H4 (cell line): ENCODE measurements at places on chromosomes 12 and 14.

DNA sequence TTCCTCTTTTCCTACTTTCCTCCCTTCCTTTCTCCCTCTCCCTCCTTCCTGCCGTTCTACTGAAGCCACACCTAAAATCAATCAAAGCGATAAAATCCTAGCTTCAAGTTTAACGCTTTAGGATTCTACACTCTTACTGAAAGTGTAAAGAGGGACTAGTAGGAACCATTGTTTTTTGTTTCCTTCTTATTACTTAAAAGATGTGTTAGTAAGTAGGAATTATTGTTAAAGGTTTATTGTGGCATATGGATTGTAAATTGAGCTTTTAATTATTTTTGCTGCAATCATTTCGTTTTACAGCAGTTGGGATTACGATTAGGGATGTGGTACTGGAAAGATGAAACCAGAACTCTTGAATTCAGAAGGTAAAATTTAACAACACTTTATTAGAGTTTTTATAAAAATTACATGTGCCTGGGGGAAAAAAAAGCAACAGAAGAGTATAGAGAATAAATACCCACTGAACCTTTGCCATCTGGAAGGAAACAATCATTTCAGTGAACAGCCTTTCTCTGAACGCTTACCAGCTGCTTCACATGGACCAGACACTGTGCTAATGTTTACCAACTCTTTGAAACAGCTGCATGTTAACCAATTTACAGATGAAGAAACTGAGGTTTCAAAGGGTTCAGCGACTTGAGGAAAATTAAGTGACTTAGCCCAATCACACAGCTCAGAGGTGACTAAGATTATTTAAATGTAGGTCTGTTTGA is 1.0 kb downstream of the PPP1R36 start:
- no peak for DNase-seq

- no peak for DNase-seq
Observed at GRCh38 chr12:128531170-128531569, 264.2 kb downstream of the TMEM132C start.

DNA sequence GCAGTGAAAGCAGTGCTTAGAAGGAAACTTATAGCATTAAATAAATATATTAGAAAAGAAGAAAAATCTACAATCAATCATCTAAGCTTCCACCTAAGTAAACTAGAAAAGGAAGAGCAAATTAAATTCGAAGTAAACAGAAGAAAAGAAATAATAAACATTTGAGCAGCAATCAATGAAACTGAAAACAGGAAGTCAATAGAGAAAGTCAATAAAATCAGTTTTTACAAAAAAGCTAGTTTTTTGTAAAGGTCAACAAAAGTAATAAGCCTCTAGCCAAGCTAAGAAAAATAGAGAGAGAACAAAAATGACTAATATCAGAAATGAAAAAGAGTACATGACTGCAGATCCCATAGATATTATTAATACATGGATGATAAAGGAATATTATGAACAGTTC is 34.2 kb upstream of the KTN1 start:
- no peak for DNase-seq

DNA sequence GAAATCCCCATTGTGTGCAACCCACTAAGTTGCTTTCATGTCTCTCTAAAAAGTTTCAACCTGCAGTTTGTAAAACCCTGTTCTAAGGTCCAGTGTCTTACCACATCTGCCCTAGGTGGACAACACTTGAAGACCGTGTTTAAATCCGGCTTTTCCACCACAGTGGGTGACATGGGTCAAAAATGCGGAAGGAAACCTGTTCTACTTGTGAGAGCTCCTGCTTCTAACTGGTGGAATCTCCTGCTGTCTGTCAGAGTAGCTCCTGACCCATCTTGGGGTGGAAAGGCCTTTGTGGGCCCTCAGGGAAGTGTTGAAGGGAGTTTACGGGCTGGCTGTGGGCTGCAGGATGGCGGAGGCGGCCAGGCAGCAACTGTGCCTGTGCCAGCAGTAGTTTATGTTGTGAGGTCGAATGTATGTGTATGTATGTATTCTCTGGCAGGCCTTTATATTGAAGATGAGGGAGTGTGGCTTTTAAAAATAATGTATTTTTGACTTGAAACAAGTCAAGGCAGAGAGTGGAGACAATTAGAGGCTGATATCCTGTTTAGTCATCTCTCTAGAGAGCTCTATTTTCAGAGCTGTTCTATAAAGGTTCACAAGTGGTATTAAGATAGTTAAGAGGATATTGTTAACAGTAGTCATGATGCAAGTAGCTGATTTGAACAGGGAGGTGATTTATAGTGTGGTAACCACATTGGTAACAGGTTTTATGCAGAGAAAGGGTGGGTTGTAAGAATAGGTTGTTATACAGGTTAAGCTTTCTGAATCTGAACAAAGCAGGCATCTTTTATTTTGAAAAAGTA is 67.0 kb downstream of the PRKCH start:
- peak; percentile 21 for DNase-seq

DNA sequence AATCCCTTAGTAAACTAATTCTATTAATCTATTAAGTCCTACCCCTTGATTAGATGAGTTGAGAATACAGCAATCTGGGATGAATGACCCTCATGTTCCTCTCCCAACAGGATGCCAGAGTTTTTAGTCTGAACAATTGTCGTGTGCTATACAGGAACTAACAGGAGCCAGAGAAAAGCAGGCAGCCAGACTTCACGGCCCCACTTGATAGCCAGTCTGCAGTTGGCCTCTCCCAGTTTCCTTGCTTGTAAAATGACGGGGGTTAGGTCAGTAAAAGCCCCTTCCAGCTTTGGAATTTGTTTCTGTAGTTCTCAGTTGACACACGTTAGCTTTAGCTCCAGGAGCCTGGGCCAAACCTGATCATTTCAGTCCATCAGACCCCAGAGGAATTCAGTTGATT is 266.8 kb upstream of the FKBP4 start:
- DNase-seq: no peak

DNA sequence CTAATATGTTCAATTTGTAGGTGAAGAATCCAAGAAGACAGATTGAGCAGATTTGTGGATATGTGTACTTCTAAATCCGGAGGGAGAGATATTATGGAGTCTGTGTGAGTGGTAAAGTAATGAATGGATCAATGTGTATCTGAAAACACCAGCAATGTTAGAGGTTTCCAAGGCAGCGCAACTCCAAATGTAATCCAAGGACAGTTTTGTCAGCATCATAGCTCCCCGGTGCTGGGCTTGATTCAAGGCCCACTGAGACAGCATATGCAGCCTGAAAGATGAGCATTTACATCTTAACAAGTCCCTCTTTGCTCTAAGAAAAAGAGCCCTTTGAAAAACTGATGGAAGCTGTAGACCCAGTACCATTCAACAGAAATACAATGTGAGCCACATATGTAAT is 38.3 kb upstream of the FRMD6 start:
- DNase-seq: no peak

DNA sequence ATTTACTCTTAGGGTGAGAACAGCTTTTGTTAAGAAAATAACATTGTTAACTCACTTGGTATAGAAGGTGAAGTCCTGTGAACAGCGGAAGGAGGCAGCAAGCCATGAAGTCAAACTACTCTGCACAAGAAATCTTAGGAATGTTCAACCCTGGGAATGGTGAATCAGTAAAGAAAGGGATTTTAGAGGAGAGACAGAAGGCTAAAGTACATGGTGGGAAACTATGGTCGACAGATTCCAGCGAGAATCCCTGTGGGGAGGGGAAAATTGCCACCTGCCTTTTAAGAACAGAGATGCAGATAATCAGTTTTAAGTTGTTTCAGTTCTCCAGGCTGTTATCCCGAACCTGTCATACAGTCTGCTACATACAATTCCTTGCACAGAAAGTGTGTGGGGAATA is 63.2 kb upstream of the PTPRR start:
- DNase-seq: no peak

GRCh38 chr14:33061667-33062325 is 123.1 kb downstream of the NPAS3 start:
- DNase-seq: no peak

GRCh38 chr12:81231574-81232368 is 153.9 kb downstream of the ACSS3 start:
- DNase-seq: no peak

DNA sequence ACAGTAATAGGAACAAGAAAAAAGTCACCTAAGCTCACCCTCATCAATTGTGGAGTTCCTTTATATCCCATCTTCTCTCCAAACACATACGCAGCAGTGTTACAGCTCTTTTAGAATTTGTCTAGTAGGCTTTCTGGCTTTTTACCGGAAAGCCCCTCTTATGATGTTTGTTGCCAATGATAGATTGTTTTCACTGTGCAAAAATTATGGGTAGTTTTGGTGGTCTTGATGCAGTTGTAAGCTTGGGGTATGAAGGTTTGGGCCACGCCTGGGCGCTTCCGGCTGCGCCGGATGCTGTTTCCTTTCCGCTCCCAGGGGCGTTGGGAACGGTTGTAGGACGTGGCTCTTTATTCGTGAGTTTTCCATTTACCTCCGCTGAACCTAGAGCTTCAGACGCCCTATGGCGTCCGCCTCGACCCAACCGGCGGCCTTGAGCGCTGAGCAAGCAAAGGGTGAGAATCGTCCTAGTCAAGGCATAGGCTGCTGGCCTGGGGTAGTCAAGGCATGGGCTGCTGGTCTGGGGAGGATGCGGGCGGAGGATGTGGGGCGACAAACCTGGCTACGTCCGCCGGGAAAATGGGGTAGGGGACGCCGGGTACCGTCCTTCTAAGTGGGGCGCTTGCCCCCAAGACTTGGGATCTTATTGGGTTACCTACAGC is at the start of the genes C12orf57 and RNU7-1:
TSS of gene C12orf57 (plus strand) at position 301 of the 659 bp plus-strand sequence. CDS start at position 401, 100 bp downstream.
TSS of gene RNU7-1 (plus strand) at position 95 of the 659 bp plus-strand sequence.
- peak; percentile 90 for DNase-seq

DNA sequence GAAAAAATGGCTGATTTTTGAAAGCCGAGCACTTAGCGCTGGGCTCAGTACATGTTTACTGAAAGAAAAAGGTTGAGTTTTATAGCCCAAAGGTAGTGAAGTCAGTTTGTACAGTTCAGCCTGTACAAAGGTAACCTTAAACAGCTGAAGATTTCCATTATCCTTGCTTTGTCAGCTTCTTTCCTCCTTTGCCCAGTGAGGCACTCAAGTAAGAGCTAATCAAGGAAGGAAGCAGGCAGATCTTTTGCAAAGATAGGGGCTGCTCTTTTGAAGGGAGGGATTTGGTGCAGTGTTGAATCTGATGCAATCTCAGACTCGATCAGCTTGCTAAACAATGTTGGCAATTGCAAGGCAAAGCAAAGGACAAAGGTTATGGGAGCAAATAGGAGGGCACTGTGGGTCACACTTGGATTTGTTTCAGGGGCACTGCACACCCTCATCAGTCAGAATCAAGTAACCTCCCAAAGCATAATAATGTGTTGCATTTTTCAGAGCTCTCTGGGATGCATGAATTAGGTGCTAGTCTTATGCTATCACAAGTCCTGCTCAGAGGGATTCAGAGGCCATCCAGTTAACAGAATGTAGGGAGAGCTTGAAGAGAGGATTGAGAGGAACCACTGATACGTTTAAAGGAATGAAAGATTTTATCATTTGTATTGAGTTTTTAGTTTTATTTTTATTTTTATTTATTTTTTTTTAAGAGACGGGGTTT is 44.4 kb downstream of the ANO6 start:
- peak; percentile 13 for DNase-seq

DNA sequence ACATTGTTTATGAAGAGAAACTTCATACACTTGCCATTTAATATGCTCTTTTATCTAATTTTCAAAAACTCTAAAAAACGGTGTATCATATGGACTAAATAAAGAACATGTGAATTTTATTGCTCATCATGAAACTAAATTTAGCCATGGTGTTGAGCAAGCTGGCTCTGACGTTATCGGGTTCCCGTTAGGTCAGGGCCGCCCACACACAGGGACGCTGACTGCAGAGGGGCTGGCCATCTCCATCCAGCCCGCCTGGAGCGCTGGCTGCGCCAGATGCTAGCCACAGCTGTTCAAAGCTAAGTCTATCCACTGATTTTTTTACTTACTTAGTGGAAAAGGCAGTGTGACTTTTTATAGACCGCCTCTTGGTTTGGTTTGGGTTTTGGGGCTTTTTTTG is 36.5 kb upstream of the DYNC1H1 start:
- peak; percentile 45 for DNase-seq

DNA sequence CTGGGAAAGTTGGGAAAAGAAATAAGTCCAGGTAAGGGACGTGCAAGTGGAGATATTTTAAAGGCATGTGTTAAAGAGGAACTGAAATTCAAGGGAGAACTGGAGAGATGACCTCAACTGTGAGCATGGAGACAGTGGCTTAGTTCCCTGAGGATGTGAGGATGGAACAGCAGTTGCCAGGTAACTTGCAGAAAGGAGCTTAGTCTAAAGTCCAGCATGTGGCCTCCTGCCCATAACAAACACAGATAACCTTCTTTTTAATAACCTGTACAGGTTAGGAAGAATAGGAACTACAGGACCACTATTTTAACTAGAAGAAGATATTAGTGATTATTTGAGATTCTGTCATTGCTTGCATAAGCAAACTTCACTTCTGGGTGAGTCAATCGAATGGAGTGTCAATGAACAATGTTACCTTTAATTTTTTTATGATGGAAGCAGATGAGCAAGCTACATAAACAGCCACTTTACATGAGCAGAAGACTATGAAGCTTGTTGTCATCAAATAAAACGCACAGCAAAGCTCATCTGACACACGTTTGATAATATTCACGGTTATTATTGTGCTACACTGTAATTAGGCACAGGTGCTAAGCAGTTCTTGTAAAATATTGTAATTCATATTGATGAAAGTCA is 291.7 kb upstream of the DDHD1 start:
- no peak for DNase-seq

GRCh38 chr14:102557434-102558226 is 34.8 kb upstream of the RCOR1 start:
- DNase-seq: no peak

GRCh38 chr14:51484485-51484884 is 167.2 kb upstream of the FRMD6 start:
- no peak for DNase-seq

DNA sequence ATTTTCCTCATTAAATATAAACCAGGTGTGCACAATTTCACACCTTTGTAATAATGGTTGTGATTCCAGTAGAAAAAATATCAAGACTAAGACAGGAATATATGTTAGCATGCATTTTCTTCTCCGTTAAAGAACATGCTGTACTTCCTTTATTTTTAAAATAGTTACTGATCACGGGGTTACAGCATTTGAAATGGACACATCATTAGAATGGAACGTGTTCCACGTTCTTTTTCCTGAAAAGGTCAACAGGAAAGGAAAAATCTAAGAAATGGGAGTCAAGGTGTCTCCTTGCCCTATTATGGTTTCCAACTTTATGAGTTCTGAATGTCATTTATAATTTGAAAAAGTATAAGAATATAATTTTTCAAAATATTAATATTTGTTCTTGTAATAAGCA is 1325.7 kb downstream of the SLC16A7 start:
- DNase-seq: no peak

DNA sequence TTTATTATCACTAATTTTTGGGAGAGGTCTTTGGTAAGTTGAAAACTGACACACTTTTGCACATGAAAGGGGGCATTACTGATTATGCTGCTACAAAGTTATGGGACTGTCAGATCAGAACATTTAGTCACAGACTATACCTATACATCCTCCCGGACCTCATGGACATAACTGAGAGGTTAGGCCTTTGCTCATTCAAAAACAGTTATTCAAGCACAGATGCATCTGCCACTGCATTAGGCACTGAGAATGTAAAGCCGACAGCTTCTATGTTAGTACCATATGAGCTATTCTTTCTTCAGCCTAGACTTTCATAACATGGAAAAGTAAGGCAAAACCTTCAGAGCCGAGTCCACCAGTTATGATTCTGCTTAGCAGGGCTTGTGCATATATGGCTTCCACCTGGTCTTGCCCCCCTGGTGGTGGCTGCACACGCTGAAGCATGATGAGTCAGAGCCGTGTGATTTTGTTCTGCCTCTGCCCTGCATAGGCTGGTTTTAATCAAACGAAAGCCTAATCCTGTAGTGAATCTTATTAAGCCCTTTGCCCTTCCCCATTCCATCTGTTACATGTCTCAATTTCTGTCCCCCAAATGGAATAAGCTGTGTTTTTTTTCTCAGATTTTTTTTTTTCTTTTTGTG is 21.8 kb upstream of the RNU6-8 start:
- DNase-seq: peak; percentile 74

- DNase-seq: no peak
Observed at GRCh38 chr14:78016532-78016931, 153.6 kb upstream of the NRXN3 start.
